ENCODE measurements at places on chromosomes 13 and 19.

DNA sequence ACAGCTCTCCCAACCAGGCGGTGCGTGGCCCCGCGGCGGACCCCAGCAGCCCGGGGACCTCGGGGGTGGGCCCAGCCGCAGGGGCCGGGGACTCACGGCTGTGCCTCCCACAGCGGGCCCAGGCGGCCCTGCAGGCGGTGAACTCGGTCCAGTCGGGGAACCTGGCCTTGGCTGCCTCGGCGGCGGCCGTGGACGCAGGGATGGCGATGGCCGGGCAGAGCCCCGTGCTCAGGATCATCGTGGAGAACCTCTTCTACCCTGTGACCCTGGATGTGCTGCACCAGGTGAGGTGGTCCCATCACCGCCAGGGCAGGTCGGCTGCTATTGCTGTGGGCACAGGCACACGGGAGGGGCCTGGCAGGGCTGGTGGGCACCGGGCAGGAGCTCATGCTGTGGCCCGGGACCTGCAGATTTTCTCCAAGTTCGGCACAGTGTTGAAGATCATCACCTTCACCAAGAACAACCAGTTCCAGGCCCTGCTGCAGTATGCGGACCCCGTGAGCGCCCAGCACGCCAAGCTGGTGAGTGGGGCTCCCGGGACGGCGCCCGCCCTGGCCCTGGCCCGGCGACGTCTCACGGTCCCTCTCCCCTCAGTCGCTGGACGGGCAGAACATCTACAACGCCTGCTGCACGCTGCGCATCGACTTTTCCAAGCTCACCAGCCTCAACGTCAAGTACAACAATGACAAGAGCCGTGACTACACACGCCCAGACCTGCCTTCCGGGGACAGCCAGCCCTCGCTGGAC lies 7.3 kb downstream of the PTBP1 start:
- DNase-seq: no peak

DNA sequence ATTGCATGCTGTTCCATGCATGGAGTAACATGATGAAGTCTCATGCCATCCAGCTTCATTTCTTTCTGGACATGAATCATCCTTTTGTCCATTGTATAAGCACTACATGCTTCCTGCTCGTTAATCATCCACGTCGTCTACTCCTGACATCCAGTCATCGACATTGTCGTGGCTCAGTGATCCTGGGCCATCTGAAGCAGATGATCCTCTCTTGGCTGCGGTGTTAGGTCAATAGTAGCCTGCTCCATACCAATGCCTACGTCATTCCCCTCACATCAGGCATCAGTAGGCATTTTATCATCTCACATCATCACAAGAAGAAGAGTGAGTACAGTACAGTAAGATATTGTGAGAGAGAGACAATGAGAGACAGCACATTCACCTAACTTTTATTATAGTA lies 7.9 kb upstream of the MYO16 start:
- DNase-seq: no peak

GRCh38 chr19:927780-928401 lies 2.1 kb downstream of the ARID3A start:
- DNase-seq: no peak

- DNase-seq: no peak
Measured at GRCh38 chr13:29855784-29856183, 5.4 kb upstream of the UBL3 start.

GRCh38 chr13:79497064-79497463 lies 16.1 kb downstream of the NDFIP2 start:
- no peak for DNase-seq

- DNase-seq: no peak
Measured at GRCh38 chr13:110232756-110233155, 74.2 kb downstream of the COL4A1 start.

DNA sequence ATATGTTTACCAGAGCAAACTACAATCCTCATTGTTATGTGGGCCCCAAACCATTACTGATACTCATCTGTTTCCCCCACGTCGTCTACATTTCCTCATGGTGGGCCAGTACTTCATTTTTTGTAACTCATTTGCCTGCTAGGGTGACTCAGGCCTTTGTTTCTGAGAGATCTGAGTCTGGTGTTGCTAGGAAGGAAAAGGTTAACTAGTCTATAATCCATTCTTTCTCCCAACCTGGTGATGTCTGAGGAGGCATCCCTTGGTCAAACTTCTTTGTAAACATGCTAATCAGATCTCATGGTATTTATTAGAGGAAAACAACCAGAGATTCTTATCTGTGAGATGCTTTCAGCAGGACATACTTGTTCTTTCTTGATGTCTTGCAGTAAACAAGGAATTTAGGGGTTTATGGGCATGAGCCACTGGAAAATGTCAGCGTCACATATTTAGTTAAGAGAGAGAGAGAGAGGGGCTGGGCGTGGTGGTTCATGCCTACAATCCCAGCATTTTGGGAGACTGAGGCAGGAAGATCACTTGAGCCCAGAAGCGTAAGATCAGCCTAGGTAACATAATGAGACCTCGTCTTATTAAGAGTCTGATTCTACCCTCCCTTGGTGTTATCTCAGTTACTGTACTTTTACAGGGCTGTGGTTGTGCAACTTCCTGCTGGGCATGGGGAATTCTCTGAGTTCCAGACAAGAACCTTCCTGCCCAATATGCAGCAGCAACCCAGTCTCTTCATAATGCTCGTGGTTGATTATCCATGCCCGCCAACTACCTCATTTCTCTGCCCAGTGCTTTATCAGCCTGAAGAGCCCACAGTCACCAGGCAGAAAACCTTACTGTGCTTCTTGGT lies 9.7 kb upstream of the DPRX start:
- no peak for DNase-seq

GRCh38 chr13:112392719-112393118 lies 16.6 kb downstream of the SPACA7 start:
- no peak for DNase-seq

DNA sequence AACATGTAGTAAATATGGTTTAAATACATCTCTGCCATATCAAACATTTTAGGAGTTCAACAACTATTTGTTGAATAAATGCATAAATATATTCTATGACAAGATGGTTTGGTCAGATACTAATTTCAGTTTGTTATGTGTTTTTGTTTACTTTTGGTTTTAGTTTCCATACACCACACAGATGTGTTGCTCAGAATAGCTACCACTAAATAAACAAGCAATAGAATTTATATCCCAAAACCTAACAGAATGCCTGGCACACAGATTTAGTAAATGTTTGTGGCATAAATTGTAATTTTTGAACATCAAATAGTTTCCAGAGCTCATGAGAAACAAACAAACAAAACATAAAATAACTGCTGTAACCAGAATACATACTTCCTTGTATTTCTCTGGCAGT lies 126.8 kb upstream of the ATXN8OS start:
- no peak for DNase-seq

GRCh38 chr19:42081584-42082203 lies 5.7 kb downstream of the ZNF574 start:
- DNase-seq: no peak

DNA sequence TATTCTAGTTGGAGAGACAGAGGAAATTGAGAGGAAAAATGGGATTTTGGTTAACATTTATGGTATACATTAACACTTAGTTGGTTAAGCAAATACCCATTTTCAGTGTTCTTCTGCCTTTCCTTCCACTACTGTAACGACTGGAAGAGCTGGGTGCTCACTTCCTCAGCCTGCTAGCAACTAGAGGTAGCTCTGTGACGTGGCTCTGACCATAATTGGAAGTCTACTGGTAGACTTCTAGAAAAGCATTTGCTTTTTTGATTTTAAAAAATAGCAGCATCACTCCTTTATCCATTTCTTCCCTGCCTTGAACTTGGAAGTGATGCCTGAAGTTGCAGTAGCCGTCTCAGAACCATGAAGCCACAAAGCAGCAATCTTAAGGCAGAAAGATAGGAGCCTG lies 15.9 kb downstream of the NHLRC3 start:
- no peak for DNase-seq

DNA sequence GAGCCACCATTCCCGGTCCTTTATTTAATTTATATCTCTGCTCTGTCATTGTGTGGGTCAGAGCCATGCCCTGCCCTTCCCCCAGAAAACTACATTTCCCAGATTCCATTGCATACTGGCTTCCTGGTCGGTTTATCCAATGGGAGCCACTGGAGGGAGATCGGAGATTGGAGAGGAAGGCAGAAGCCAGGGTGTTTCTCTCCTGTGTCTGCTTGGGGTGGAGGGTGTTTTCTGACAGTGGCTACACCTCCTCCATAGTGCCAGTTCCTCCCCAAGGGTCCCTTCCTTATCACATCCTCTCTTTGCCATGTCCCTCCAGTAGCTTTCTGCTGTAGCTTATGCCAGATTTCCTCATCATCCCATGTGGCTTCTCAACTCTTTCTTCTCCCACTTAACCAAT lies 19.0 kb downstream of the OLFM2 start:
- DNase-seq: no peak

GRCh38 chr13:95440441-95441088 lies 112.0 kb upstream of the CLDN10 start:
- no peak for DNase-seq

DNA sequence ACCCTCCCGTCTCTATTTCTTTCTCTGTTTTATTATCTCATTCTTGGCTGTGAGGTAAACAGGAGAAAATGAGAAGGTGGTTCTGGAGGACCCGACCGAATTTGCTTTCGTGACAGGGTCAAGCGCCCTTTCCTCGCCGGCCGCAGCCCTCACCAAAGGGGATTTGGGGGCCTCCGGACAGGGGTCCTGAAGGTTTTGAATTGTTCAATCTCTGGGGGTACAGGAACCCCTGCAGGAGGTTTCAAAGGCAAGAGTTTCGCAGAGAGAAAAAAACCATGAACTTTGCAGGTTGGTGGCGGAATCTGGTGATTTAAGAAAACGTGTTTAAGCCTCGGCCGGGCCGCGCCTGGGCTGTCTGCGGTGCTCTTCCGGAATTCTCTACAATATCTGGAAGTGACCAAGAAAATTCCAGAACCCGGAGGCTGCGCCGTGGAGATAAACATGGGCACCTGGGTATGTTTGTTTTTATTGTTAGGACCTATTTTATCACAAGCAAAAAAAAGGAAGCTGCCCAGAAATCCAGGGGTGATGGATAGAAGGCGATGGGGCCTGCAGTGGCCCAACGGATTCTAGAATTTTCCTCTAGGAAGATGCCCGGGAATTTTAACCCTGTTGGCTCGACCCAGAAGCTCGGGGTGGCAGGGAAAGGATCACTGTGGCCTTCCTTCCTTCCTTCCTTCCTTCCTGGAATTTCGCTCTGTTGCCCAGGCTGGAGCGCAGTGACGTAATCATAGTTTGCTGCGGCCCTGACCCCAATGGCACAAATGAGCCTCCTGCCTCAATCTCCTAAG lies 14.2 kb upstream of the PTBP1 start:
- no peak for DNase-seq

DNA sequence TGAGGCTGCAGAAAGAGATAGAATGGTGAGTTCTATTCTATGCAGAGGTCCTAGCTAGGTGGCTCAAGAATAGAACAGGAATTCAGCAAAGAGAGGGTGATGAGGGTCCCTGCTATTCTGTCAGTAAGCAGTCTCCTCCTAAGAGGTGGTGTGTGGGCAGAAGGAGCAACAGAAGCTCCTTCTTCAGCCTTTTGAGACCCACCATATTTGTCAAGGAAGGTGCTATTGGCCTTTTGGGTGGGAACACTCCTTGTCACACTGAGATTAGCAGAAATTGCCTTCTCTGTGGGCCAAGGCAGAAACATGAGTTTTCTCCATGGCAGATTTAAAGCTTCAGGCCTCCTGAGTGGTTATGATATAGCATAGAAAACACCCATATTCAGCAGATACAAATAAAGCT lies 39.4 kb upstream of the RAP2A start:
- no peak for DNase-seq

DNA sequence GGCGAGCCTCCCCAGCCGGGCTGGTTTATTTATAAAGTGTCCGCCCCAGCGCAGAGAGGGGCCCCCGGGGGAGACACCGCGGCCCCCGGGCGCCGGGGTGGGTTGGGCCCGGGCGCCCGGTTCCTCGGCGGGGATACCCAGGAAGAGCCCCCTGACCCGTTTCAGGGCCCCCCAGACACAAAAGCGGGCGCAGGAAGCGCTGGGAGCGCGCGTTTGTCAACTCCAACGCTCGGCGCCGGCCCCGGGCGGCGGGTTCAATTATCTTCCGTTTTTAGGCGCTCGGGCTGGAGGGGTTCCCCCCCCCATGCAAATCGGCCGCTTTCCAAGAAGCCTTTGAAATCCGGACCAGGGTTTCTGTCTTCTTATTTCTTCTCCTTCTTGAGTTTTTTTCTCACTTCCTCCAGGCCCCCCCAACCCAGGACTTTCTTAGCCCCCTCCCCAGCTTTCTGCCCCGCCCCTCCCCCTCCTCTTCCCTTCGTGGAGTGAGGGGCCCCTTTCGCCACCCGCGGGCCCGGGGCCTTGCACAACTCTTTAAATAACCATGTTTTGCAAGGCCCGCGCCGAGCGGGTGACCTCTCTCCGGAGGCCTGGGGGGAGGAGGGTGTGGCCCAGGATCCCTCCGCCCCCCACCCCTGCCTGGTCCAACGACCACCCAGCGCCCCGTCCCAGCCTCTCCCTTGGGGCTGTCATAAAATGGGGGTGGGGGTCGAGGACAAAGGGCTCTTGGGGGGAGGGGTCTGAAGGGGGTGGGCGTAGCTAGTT lies 935 bp downstream of the ARID3A start:
- no peak for DNase-seq

GRCh38 chr13:64202517-64202916 lies 2786.9 kb upstream of the PCDH20 start:
- DNase-seq: no peak

Measured in central memory CD8-positive, alpha-beta T cell (primary cell).